ENCODE measurements at places on chromosomes 3 and 15.

DNA sequence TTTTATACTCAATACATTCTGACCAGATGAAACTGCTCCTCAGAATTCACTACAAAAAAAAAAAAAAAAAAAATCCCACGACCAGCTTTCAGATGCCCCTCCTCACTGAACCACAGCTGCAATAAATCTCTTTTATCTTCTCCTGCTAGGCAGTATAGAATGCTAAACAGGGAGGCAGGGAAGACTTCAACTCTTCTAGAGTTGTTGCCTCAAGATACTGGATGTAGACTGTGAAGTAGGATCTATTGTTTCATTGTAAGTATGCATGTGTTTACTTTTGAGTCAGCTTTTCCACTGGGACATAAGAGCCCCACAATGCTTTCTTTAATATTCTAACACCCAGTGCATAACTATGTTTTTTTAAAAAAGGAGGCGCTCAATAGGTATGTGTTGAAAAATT is 401.4 kb downstream of the TBL1XR1 start:
- no peak for DNase-seq

DNA sequence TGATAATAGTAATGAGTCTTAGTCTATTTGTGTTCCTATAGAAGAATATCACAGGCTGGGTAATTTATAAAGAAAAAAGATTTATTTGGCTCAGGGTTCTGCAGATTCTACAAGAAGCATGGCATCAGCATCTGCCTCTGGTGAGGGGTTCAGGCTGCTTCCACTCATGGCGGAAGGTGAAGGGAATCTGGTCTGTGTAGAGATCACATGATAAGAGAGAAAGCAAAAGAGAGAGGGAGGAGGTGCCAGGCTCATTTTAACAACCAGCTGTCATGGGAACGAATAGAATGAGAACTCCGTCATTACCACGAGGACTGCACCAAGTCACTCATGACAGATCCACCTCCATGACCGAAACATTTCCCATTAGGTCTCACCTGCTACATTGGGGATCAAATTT is 664.0 kb upstream of the SGO1 start:
- no peak for DNase-seq

DNA sequence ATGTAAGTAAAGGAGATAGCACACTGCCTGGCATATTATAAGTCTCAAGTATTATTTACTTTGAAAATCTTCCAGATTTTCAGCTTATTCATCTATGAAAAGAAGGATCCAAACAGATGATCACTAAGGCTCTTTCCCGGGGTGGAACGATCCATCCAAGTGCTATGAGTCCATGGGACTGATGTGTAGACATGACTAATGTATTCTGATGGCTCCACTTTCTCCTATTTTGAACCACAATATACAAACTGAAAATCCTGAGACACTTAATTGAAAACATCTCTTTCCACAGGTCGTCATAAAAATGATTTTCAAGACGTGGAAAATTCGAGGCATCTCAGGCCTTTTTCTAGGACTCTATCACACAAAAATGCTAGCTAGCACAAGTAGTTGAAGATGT is 33.4 kb upstream of the CHRM5 start:
- no peak for DNase-seq

GRCh38 chr3:193711964-193712598 is 119.1 kb downstream of the OPA1 start:
- no peak for DNase-seq

- no peak for DNase-seq
Measured at GRCh38 chr3:28751864-28752263, 403.2 kb upstream of the AZI2 start.

DNA sequence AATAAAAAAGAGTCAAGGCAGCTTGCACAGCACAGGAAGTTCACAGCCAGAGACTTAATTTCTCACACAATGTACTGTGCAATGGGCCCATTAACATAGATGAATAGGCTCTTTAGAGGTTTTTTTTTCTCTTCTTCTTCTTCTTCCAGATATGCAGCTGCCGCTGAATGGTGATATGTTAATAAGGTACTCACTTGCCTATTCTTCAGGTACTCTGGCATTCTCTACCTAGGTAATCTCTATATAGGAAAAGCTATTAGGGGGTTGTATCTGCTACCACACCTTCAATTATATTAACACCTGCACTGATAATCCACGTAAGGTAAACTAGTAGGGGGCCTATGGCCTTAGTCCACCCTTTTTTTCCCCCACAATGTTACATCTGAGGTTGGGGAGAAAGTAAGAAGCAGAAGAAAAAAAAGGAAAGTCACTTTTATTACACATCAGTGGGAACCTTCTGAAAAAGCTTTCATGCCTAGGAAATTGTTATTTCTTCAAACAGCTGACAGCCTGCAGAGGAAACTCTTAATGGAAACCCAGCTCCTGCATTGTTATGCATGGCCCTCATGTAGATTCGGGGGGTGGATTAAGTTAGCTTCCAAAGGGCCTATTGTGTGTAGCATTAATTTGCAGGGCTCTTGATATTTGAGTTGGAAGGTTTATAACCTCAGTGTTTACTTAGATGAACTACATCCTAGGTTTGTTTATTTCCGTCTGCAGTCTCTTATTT is 525.5 kb downstream of the ZIC1 start:
- DNase-seq, result no peak

DNA sequence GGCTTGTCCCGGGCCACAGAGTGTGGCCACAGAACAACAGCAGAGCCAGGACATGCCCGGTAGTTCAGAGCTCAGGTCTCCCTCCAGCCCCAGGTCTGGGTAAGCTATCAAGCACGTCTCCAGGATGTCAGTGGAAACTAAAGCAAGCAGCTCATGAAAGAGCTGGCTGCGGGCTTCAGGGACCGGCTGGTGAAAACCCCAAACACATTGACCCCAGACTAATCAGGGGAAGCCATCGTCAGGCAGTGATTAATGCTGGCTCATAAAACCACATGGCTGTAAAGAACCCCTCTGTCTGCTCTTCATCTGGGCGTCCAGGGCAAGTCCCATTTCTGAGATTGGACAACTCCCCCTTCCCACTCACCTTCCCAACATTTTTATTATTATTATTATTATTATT is 37.8 kb downstream of the LMCD1 start:
- no peak for DNase-seq

GRCh38 chr3:124986192-124987143 is 51.9 kb upstream of the MUC13 start:
- no peak for DNase-seq

- DNase-seq, result no peak
Measured at GRCh38 chr3:179288845-179289244, 34.0 kb upstream of the ZNF639 start.

DNA sequence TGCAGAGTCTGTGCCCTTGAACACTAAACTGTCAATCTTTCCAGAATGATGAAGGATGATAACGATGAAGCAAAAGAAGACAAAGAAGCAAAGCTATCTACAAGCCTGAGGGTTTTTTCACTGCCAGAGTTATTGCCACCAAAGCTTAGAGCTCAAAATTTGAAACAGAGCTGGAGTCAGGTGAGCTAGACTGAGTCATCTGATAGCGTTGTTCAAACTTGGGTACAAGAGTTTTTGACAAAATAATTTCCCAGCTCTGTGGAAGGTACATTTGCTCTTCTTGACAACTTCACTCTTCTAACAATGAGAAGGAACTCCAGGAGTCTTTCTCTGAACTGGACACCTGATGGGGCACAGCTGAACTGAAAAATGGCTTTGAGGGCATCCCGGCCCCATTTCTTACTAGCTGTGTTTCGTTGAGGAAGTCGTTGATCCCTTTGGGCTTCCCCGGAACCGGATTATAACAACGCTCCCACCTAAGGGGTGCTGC is 715 bp downstream of the MCCC1 start:
- no peak for DNase-seq

GRCh38 chr3:11212784-11213183 is 58.5 kb downstream of the HRH1 start:
- DNase-seq, result no peak

- DNase-seq, result no peak
Measured at GRCh38 chr3:117518364-117518763, 808.8 kb downstream of the TUSC7 start.

- no peak for DNase-seq
Measured at GRCh38 chr3:127644641-127645370, 15.8 kb downstream of the PODXL2 start.

DNA sequence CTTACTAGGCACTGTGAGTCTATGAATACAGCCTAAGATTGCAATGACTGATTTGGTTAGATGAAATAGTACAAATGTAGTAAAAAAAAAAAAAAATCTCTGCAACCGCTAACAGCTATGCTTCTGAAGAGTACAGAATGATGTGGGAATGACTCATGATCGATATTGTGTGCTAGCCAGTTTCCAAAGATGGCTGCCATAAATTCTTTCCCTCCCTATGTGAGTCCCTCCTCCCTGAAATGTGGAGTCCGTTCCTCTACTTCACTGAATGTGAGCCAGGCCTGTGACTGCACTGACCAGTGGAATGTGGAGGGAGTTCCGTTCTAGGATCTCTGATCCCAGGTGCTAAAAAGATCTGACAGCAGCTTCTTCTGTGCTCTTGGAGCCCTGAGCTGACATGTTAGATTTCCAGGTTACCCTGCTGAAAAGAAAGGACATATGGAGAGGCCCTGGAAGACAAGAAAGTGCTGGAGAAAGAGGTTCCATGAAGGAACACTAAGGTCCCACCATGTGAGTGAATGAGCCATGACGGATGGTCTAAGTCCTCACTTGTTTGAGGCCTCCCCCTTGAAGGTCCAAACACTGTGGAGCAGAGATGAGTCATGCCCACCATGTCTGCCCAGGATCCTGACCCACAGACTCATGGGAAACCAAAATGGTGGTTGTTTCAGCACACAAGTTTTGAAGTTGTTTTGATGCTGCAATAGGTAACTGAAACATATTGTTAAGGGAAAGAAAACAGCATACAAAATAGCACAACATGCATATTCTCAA is 46.3 kb downstream of the DGKG start:
- DNase-seq, result no peak

- no peak for DNase-seq
Measured at GRCh38 chr3:33287672-33288282, 10.5 kb downstream of the FBXL2 start.

GRCh38 chr3:89867286-89867685 is 759.9 kb downstream of the EPHA3 start:
- no peak for DNase-seq

GRCh38 chr3:189277711-189278110 is 105.9 kb downstream of the TPRG1 start:
- no peak for DNase-seq

Data from activated naive CD4-positive, alpha-beta T cell treated with anti-CD3 and anti-CD28 coated beads, Interleukin-2, amount 50 U/mL, for 16 hours (primary cell).